NCI-H2171 (cell line): ENCODE measurements at places on chromosomes 6 and 20.

DNA sequence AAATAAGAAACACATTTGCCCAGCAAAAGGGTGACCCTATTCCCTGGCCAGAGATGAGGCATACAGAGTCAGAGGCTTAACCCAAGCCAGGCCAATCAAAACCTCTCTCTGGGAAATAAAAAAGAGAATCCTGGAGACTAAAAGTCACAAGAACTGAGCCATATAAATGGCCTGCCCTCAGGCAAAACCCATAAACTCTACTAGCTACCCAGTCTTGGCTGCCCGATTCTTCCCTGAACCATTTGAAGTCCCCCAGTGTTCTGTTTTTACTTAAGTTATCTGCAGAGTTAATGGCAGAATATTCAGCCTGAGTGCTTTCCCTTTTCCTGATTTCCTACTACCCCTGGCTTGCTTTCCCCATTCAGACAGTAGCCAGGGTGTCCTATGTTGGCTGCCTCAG lies 13.9 kb downstream of the KCNK15 start:
- DNase-seq = no peak

DNA sequence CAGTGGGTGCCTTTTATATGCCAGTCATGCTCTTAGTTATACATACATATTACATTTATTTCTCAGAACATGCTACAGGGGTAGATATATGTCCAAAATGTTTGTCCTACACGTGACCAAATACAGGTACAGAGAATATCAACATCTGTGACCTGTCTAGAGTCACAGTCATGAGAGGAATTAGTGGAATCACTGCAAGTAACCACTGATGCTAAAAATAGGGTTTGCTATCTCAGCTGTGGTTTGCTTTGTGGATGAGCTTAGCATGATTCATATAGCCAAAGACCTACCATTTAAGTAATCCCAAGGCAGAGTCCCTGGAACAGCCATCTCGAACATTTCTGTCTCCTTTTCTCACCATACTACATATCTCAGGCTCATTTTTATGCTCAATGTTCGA lies 32.3 kb downstream of the GSTA3 start:
- no peak for DNase-seq

- no peak for DNase-seq
Observed at GRCh38 chr6:27825025-27825793, 87.0 kb downstream of the OR2B2 start.

DNA sequence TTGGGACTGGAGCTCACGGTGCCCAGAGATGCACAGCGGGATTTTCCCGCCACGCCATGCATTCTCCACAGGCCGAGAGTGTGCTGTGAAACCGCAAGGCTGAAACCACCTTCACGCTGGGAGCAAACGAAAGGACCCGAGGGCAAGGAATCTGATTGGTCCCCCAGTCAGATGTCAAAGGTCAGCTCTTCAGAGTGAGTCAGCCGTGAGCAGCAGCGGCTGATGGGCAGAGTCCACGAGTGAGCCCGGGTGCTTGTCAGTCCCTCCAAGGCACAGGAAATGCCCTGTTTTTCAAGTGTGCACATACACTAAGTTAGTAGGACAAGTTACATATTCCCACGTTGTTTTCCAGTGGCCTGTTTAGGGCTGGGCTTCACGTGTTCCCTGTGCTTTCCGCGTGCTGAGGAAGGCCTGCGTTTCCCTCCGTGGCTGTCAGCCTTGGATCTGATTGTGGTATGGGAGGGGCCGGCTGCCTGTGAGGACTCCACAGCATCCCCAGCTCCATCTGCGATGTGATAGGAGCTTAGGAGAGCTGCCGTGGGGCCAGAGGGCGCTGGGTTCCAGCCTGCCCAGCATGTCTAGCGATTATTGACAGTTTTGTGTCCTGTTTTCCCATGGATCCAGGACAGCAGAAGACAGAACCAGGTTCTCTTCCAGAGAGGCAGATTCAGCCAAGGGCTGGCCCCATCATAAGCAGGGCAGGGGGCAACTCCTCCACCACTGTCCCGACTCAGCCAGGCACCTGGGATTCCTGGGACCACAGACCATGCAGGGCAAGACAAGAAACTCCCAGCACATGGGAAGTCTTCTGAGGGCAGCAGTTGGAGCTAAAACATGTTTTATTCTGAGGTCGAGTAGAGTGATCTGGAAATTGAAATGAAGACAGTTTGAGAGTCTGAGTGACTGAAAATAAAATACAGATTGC lies 38.2 kb upstream of the FRMD1 start:
- no peak for DNase-seq

DNA sequence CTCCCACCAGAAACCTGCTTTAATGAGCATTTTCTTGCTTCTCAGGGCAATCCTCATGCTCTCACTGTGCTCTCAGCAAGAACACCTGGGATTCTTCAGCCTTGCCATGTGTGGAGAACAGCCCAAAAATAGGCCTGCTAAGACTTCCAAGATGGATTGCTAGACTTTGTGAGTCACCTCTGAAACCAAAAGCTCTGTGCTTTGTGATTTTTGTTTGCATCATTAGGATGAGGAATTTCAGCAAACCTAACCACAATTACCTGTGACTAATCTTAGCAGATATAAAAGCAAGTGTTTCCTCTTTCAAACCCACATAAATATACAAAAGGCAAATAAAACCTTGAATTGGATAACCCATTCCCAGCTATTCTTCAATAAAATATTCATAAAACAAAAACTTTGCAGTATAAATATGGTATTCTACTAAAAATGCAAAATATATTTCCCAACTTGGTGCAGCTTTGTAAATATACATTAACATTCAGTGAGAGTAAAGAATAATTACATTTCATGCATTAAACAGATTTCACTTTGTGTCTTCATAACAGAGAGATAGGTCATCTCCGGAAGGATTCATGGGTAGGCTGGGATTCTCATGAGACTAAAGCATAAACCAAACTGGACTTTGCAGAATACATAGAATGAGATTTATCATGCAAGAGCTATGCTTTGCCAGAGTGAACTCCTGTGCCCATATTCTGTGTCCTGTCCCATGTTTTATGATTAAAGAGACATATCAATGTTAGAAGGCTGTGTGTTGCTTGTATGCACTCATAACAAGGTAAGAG lies 33.5 kb downstream of the TPBG start:
- no peak for DNase-seq
